Effector memory CD8-positive, alpha-beta T cell (primary cell): ENCODE measurements at places on chromosomes 11 and 22.
A peak's percentile ranks its signal among the peaks of the same experiment; 100 is the strongest.

DNA sequence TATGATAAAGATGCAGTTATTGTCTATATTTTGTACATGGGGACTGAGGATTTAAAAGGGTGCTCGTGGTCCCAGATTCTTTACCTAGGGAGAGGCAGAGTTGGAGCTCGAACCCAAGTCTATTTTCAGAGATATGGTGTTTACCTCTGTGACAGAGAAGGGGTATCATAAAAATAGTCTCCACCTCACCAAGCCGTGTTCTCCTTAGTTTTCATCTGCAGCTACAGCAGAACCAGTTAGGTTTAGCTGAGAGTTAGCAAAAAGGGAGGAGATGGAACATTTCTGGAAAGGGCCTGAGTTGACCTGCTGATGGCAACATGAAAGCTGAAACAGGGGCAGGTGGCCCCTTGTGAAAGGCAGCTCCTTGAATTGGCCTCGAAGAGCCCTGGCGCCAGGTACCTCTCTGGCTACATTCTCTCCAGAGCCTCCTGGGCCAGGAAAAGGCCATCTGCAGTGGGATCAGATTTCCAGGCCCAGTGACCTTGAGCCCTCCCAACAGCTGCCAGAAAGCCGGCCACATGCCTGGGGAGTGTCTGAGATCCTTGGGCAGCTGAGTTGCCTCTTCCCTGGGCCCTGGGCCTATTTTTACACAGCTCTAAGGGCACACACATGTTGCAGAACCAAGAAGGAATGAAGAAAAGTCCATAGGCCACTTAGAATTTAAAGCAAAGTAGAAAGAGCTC, 136.6 kb downstream of the NAV2 start:
- DNase-seq: no peak

DNA sequence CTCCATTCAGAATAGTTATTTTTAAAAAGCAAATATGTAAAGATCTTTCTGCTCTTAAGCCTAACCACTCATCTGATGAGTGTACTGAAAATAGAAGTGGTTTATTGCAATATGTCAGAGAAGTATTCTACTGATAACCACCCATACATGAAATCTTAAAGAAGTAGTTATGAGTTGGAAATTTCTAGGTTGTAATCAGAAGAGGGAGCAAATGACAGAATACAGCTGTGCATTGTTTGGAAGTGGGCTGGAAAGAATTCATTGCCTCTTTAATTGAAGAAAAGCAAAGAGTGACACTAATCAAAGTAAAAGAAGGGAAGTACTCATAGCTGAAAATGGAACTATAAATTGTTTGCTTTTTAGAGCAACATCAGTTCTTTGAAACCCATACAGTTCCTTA, 39.4 kb downstream of the FDX1 start:
- no peak for DNase-seq

- no peak for DNase-seq
Measured at GRCh38 chr22:49915610-49916009, 2.6 kb downstream of the ALG12 start.

- no peak for DNase-seq
Measured at GRCh38 chr11:58629857-58630256, 7.4 kb downstream of the CNTF start.

- DNase-seq: no peak
Measured at GRCh38 chr11:87405843-87406242, 368.1 kb downstream of the TMEM135 start.

- no peak for DNase-seq
Measured at GRCh38 chr22:46738647-46739093, 618 bp upstream of the CERK start.

- DNase-seq: peak; percentile 72
Measured at GRCh38 chr22:37284805-37285355, 2.6 kb downstream of the CYTH4 start.
